Hematopoietic multipotent progenitor cell treated with erythropoietin and hydrocortisone succinate and interleukin-3 and kit ligand, for 15 days (in vitro differentiated cells): ENCODE measurements at places on chromosomes 3 and 15.

GRCh38 chr3:112089956-112090886 is 4.0 kb downstream of the C3orf52 start:
- no peak for DNase-seq

GRCh38 chr3:19769694-19770093 is 164.3 kb downstream of the EFHB start:
- DNase-seq: no peak

- DNase-seq: peak; percentile 70
Observed at GRCh38 chr3:127831723-127832172, 9.4 kb upstream of the MGLL start.

GRCh38 chr3:38268087-38268486 is 2.5 kb downstream of the SLC22A13 start:
- no peak for DNase-seq

DNA sequence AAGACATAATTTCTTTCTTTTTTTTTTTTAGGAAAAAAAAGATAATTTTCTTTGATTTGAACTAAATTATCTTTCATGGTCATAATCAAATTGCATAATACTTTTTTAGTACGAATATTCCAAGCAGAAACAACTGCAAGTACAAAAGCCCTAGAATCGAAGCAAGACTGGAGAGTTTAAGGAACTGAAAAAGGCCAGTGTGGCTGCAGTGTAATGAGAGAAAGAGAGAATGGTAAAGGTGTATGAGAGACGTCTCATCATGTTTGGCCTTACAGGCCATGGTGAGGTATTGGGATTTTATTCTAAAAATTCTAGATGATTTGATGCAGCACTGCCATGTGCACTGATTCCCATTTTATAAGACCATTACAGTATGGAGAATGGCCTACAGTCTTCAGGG is 180.9 kb downstream of the SUCNR1 start:
- no peak for DNase-seq

DNA sequence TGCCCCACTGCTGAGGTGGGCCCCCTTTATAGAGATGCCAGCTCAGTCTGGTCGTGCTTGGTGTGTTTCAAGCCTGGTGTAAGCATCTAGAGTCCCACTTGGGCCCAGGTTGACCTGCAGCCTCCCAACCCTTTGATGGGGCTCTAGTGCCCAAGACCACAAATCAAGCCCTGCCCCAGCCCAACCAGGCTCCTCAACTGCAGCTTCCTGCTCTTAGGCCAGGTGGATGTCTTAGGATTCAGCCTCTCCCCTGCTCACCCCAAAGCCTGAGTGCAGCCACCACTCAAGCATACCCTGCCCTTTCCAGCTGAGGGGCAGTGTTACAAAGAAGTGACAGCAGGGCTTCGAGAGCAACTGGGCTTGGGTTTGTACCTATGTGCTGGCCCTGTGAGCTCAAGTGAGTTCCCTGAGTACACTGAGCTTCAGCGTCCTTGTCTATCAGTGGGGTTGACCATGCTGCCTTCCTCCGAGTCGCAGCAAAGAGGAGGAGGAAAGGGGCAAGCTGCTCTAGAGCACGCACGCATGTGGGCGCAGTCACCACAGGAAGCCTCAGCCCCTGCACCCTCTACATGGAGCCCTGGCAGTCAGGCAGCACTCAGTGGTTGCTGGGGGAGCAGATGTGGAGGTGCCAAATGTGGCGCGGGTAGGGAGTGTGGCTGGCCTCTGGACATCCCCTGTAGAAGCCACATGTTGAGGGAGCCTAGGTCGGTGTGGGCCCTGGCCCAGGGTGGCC is 120.7 kb downstream of the EEFSEC start:
- DNase-seq: no peak

DNA sequence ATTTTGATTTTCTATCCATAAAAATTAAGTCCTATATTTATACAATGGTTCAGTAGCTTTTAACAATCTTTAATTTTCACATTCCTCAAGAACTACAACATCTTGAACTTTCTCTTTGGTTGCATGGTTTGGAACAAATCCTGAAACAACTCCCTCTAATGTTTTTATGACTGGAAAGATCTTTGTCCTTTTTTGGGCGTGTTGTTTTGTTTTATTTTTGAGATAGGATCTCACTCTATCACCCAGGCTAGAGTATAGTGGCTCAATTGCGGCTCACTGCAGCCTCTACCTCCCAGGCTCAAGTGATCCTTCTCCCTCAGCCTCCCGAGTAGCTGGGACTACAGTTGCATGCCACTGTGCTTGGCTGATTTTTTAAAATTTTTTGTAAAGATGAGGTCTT is 4.0 kb downstream of the STX19 start:
- no peak for DNase-seq

DNA sequence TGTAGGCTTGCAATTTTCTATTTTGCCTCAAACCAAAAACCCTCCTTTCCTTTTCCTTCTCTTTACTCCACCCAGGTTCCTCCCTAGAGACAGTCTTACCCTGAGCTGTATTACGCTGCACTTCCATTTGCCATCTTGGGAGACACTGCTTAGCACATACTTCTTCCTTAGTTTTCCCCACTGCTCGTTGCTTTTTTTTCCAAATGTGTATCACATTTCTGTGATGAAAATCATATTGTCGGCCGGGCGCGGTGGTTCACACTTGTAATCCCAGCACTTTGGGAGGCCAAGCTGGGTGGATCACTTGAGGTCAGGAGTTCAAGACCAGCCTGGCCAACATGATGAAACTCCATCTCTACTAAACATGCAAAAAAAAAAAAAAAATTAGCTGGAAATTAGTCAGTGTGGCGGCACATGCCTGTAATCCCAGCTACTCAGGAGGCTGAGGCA is 29.5 kb downstream of the POPDC2 start:
- no peak for DNase-seq

DNA sequence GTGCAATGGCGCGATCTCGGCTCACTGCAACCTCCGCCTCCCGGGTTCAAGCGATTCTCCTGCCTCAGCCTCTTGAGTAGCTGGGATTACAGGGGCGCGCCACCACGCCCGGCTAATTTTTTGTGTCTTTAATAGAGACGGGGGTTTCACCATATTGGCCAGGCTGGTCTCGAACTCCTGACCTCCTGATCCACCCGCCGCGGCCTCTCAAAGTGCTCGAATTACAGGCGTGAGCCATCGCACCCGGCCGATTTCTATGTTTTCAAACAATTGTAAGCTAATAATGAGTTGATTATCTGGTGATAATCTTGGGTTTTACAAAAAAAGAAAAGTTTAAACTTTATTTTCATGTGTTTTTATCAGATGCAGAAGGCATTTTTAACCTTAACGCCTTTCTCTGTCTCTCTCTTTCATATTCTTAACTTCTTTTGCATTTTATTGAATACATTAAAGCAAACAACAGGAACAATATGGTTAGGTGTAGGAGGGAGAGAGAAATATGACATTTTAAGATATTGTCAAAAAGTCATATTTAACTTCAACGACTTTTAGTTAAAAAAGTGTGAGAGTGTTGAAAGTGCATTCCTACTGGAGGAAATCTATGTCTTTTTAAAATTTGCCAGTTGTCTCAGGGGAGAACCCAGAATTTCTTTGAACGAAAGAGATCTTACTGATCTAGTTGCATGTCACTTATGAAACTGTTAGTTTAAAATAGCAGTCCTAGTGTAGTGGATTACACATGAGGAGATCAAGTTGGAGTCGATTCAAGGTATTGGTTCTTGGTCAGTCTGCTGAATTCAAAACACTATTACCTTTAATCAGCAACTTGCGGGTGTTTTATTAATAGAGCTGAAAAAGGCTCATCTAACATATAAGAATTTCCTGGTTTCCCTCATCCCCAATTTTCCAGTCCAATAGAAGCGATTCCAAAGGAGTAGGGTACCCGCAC is 3.4 kb upstream of the MEIS2 start:
- DNase-seq: no peak

GRCh38 chr3:179687967-179688535 is 35.2 kb downstream of the USP13 start:
- no peak for DNase-seq

DNA sequence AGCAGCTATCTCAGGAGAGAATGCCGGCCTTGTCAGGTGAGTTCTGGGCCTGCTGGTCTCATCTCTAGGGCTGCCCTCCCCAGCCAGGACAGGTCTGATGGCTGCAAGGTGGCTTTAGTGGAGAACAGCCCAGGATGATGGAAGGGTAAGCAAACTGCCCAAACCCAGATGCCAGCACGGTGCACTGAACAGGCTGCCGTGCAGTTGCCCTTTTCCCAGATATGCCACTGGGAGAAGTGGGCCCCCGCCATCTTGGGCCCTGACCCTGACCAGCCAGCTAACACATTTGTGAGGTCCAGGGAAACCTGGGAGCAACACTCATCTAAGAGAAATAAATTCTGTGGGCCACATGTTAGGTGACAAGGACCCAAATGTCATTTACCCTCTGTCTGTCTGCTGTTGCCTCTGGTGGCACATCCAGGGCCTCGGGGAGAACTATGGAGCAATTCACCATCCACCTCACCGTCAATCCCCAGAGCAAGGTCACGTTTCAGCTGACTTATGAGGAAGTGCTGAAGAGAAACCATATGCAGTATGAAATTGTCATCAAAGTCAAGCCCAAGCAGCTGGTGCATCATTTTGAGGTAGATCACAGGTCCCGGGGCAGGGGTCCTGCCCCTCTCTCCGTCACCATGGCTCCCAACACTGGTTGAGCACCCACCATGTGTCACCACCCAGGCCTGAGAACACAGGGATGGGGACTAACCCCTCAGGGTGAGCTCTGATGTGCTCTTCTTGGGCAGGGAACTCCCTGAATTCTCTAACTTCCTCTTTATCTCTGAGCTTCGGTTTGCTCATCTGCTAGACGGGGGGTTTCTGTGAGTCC is 1.8 kb downstream of the ITIH1 start:
- DNase-seq: no peak

- no peak for DNase-seq
Observed at GRCh38 chr3:39183211-39184080, 8.9 kb downstream of the XIRP1 start.

GRCh38 chr3:59606638-59607266 is 556.9 kb upstream of the CFAP20DC start:
- no peak for DNase-seq

DNA sequence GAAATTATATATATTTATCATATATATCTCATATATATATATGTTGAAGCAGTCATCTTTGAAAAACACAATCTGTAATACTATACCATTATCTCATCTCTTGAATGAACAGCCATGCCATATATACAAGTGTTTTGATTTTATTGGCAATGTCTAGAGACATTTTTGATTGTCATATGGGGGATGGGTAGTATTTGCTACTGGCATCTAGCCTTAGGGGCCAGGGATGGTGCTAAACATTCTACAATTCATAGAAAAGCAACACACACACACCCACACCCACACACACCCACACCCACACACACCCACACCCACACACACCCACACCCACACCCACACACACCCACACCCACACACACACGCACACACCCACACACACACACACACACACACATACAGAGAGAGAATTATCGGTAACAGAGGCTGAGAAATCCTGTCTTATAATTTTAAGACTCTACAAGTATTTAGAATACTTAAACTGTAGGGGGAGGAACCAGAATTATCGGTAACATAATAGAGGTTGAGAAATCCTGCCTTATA is 11.1 kb upstream of the PIK3R4 start:
- peak; percentile 60 for DNase-seq

- no peak for DNase-seq
Observed at GRCh38 chr3:129304146-129304961, 25.7 kb downstream of the HMCES start.

DNA sequence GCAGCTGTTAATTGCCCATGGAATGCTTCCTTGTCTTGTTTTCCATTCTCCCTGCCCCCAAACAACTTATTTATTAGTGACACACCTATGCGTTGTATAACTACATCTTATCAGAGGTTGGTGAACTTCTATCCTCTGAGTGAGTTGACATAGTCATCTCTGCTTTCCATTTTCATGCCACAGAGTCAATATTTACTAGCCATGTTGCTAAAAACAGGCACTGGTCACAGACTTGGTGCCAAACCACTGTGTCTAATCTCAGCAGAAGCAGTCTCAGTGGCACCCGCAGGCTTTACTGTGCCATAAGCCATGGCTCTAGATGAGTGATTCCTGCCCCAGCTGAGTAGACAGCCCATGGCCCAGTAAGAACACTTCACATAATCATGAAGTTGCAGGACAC is 26.5 kb downstream of the DAPK2 start:
- DNase-seq: no peak

DNA sequence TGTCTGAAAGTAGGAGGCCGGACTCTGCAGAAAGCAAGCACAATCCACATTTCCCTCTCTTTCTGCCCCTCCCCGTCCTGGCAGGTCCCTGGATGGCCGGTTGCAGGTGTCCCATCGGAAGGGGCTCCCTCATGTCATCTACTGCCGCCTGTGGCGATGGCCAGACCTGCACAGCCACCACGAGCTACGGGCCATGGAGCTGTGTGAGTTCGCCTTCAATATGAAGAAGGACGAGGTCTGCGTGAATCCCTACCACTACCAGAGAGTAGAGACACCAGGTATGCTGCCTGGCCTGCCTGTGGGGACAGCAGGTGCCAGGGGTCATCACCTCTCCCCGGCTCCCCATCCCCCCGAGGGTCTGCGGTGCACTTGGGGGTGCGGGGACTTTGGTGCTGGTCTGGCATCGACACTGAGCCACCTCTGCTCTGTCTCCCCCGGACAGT is 89.6 kb downstream of the AAGAB start:
- DNase-seq: no peak

GRCh38 chr15:48333540-48333939 is 2.3 kb downstream of the DUT start:
- no peak for DNase-seq

- no peak for DNase-seq
Observed at GRCh38 chr3:36244728-36245127, 135.6 kb upstream of the STAC start.

DNA sequence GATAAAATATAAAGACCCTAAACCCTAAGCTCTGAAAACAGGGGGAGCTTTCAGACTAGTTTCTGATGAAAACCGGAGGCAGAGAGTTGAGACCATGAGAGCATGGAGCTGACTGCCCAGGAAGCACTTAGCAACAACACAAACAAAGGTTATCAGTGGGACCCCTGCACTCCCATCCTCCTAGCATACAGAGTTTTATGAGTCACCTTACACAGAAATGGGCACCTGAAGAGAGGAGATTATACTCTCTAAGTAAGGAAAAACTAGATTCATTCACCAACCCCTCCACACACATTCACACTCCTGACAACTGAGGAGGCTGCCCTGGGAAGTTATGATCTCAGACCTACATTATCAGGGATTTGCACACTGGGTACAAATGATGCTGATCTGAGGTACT is 261.7 kb downstream of the ULK4 start:
- no peak for DNase-seq

DNA sequence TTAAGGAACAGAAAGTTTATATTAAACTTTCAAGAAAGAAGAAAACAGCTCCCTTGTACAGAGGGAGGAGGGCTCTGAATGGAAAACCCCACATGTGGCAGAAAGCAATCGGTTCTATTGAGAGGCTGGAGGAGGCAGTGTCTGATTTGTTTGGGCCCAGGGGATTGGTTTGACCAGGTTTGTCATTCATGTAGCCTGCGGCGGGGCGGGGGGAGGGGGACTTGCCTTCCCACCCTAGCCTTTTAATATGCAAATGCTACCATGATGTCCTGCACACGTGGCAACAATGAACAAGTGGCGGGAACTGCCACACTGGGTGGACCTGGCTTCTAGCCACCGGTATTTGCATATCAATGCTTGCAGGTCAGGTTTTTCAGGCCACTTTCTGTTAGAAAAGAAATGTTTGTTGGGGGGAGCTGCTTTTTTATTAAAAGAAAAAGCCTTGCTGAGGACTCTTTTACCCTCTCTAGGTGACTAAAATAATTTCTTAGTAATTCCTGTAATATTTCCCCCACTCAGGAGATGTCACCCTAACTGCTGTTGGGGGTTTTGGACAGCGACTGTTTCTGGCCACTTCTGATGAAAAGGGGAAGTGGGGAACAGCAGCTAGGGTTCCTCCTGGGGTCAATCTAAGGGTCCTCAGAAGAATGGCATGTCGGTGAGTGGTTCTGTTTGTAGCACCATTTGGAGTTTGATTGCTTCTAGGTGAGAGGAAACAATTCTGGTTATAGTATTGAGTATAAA is 691.2 kb downstream of the TBL1XR1 start:
- DNase-seq: no peak
